ENCODE measurements at places on chromosomes 4 and X.

DNA sequence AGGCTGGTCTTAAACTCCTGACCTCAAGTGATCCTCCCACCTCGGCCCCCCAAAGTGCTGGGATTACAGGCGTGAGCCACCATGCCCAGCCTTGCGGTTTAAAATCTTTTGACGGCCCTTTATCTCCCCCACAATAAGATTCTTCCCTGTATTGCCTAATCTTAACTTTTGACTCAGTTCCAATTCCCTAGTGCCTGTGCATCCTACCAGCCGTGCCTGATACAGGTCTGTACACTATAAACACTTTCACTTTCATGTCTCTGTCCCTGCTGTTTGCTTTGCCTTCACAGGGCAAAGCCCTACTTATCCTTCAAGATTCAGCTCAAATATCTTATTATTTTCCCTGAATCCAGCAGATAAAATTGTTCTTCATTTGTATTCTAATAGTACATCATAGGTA lies 74.6 kb downstream of the WDR44 start:
- DNase-seq = no peak

DNA sequence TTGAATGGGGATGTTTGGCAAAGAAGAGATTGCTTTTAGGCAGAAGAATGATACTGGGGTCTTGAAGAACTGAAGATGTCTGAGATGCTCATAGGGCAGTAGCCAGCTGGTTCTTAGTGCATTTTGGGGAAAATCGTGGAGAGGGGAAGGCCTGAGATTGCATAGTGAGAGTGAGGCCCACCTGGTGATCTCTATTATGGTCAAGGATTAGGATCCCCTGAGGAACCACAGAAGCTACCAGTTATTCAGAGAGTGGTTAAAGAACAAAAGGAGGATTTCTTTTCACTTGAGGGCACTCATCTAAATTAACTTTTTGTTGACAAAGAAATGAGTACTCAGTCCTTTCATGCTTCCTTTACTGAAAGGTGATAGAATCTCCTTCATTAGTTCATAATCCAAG lies 271.3 kb upstream of the HAND2 start:
- no peak for DNase-seq

GRCh38 chr4:37517326-37517725 lies 168.8 kb downstream of the RELL1 start:
- DNase-seq = no peak

DNA sequence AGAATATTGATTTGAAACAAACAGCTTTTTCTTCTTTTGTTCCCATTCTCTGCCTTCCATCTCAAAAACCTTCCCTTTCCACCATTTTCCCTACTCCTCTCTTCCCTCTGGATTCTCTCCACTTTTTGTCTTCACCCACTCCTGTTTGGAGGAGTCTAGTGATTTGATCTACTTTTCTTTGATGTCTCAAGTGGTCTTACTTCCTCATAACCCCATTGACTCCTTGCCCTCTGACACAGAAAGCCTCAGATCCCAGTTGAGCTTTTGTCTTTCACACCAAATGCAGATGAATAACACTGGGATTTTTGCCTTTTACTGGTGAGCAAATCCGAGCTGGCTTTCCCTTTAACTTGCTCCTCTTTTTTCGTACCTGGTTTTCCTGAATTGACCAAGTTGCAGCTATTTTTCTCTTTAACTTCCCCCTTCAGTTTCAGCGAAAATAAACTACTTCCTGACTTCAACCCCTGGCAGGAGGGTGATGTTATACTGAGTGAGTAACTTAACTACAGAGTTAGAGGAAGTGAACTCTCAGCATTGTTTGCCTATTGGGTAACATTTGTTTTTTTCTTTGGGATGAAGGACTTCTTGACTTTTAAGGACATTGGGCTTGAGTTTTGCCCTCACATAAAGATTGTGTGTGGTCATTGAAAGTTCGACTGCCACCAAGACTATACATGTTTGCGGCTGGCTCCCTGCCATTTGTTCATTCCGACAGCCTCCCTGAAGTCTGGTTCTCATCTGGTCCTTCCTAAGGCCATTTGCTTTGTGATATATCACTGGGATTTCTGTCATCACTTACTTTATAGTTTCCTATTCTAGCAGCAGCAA lies 392.8 kb upstream of the NR3C2 start:
- no peak for DNase-seq

- DNase-seq = no peak
Measured at GRCh38 chrX:122943918-122944317, 240.2 kb upstream of the GRIA3 start.

Data from testis (tissue), 5 donors.